ENCODE measurements at places on chromosomes 7 and 10.

DNA sequence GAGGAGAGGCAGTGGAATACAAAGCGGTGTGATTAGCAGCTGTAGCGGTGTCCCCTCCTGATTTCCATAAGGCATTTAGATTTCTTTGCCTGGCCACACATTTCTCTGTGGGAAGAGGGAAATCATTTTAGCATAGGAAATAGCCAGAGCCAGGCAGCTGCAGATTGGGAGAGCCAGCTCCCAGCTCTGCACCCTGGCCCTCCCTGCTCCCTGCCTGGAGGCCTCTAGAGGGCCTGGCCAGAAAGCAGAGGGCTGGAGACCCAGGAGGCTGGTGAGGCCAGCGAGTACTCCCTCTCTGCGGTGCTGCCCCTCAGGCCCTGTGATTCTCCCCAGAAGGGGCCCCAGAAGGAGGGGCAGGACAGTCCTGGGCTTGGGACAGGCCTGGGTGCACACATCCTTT, 85.7 kb downstream of the C10orf105 start:
- DNase-seq: no peak

DNA sequence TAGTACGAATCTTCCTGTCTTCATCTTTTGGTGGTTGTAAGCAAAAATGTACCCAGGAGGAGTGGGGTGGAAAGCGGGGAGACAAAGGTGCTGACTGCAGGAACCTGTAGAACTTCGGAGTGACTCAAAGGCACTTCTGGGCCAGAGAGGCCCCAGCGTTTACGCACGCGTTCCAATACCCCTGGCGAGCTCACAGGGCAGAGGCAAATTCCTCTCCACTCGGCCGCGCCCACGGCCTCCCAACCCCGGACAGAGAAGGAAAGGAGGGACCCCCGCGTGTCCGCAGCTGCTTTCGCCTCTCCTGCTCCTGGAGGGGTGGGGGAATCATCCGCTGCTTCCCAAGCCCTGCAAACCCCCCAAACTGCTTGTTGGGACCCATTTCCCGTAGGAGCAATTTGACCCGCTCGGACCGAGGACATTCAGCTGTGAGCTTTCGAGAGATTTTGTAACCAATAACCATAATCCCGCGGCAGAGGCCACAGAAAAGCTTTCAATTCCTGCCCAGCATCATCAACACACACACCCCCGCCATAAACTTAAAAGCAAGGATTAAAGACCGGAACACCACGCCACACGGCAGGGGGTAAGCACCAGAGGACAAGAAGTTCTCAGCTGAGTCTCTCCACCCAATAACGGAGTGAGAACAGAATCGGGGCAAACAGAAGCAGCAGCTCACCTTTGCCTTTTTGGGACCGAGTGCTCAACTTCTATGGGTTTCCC, 2.3 kb downstream of the IGF2BP3 start:
- no peak for DNase-seq

DNA sequence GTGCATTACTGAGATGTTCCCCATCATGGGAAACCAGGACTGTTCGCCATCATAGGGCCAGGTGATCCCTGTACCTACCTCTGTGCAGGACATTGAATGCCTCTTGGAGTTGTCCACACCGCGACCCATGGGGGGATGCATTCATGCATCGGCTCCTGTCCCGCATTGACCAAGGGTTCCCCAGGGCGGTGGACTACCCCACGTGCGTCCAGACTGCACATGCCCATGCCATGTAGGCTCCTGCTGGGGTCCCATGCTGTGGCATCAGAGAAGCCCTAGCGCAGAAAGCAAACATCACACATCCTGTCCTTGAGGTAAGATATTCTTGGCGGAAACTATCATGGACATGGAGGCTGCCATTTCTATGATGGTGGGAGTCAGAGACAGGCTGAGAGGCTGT, 121.6 kb upstream of the UNC5B start:
- DNase-seq: no peak

DNA sequence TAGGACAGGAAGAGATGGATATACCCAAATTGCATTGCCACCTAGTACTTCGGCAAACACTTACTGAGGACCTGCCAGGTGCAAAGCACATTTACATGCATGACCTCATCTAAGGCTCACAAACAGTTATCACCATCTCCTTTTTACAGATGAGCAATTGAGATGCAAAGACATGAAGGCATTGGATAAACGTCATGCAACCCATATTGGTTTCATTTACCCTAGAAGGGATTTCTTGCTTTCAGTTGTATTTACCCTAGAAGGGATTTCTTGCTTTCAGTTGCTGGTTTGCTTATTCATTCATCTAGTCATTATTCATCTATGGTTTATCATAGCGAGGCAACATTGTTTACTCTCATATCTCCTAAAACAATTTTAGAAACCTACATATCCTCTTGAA, 52.2 kb downstream of the STEAP1B start:
- no peak for DNase-seq

DNA sequence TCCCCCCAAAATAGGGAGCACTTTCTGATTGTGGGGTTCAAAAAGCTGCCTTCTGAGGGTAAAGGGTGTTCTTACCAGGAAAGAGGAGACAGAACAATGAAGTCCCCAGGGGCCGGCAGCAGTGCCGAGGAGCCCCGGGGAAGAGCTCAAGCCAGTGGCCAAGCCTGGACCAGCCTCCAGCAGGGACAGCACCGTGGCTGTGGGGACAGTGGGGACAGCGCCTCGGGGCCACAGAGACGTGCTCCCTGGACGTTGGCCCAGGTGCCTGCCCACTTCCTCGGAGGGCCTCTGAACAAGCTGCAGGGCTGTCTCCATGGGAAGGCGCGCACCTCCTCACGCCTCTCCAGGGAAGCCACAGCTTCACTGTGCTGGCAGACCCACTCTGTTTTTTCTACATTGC, 312.6 kb downstream of the PTPRN2 start:
- no peak for DNase-seq

- no peak for DNase-seq
These were observed 21.3 kb upstream of the ZNF467 start for GRCh38 chr7:149794661-149795060.

DNA sequence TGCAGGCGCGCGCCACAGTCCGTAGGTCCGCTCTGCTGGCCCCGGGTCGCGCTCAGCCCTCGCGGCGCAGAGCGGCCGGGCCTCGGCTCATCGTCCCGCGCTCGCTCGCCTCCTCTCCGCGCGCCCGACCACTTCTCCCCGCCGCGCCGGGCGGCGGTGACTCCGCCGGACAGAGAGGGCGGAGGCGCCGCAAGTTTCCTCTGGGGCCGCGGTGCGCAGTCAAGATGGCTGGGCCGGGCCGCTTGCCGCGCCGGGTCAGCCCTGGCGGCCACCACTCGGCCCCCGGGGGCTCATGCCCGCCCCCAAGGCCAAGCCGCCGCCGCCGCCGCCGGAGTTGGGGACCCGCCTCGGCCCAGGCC, 441 bp downstream of the FZD8 start:
- DNase-seq: no peak

- DNase-seq: no peak
These were observed 2.6 kb upstream of the MUC12 start for GRCh38 chr7:100966542-100967291.

DNA sequence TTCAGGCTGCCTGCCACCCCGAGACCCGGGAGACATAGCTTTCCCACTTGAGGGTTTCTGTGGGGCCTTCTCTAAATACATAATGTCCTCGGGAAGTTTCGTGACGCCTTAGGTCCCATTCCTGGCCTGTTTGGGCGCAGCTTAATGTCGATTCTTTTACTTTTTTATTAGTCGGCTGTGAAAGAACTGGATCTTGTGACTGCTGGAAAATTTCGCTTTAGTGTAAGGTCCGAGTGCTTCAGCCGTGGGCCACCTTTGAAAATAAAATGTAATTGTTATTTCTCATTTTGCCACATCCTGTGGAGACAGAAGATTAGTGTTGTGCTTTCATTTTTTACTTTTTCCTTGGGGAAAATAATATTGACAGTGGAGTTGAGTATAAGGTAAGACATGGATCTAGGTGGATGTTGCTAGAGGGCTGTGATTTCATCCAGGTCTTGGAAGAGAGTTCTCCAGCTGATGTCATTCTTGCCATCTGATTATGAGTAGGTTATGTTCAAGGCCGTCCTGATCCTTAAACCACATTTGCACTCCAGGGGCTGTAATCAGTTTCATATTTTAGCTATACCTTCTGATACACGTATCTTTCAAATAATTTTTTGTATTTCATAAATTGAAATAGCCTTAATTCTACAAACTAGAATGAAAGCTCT, 830 bp downstream of the RAB18 start:
- DNase-seq: peak; percentile 20

DNA sequence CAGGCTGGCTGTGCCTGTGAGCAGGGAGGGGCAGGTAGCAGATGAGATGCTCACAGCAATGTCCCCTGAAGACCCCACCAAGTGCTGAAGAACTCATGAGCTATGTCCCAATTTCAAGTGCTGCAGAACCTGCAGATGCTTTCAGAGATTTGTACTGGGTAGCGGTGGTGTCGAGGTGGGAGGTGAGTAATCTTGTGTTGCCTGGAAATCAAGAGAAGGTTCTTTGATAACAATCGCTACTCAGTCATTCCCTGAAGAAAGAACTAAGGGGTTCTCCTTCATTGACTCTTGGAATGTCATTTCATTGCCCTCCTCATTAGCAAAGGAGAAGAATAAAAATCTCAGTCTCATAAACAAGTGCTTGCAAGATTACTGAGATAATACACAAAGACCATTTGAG, 246.4 kb downstream of the EMX2 start:
- no peak for DNase-seq

DNA sequence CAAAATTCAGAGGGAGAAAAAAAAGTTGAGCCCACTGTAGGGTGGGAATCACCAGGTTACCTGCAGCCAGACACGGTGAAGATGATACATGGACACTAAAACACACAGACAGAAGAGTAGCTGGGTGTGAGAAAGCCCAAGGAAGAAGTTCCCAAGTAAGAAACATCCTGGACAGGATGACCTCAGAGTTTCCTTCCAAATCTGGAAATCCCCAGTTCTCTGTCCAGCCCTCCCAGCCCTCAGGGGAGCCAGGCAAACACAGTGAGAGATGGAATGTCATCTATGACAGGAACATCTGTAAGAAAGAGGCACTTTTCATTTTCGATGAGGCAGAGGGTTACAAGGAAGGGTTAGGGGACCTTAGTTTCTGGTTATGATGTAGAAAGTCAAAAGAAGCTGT, 125.1 kb upstream of the LYZL1 start:
- DNase-seq: peak; percentile 83

All from brain microvascular endothelial cell (primary cell).